ENCODE measurements at places on chromosomes 6 and 20.

- DNase-seq: no peak
Observed at GRCh38 chr6:152496731-152497130, 140.4 kb downstream of the SYNE1 start.

GRCh38 chr6:137013738-137014602 is 30.8 kb downstream of the IL20RA start:
- no peak for DNase-seq

DNA sequence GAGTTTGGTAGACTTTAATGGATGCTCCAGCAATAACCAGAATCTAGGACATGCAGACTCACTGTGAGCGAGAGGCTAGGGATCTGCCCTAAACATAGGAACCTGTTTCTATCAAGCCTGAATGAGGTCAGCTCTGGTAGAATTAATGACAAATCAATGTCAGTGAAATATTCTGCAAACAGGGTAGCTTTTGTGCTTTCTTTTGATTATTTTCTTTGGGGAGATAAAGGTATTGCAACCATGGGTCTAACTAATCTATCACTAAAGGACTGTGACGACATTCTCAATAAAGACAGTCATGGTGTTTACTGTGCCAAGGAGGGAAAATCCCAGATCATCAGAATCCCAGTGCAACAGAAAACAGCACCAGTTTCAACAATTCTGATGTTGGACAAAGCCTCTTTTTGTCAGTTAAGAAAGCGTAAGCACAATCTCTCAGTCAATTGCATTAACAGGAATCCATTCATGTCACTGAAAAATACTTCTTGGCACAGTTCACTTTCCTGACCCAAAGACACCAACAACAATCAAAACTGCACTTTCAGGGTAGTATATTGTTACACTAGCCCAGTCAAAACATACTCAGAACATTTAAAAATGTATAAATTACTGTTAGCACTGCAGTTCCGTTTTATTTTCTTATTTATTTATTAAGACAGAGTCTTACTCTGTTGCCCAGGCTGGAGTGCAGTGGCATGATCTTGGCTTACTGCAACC is 36.8 kb upstream of the SMIM29 start:
- DNase-seq: no peak

DNA sequence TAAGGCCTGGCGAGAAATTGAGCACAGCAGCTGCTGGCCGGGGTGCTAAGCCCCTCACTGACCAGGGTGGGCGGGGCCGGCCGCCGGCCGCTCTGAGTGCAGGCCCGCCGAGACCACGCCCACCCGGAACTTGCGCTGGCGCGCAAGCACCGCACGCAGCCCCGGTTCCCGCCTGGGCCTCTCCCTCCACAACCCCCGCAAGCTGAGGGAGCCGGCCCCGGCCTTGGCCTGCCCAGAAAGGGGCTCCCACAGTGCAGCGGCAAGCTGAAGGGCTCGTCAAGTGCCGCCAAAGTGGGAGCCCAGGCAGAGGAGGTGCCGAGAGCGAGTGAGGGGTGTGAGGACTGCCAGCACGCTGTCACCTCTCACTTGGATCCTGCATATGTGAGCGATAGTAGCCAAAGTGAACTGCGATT is 251.2 kb downstream of the GJA1 start:
- DNase-seq: no peak

DNA sequence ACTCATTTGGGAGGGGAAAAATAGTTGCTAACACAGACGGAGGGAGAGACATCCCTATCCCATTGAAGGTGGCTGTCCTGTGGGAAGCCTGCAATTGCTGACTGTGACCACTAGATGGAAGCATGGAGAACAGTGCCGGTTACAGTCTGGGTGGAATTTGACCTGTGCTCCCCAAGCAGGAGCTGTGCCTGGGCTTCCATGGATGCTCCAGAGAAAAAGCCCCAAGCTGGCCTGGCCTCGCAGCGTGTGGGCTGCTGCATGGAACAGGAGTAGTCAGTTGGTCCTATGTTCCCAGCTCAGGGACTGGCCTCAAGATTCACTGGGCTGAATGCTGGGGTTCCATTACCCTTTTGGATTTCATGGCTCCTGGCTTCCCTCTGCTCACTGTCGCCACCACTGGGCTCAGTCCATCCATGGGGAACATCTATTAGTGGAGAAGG is 116.3 kb upstream of the CHD6 start:
- peak; percentile 23 for DNase-seq

DNA sequence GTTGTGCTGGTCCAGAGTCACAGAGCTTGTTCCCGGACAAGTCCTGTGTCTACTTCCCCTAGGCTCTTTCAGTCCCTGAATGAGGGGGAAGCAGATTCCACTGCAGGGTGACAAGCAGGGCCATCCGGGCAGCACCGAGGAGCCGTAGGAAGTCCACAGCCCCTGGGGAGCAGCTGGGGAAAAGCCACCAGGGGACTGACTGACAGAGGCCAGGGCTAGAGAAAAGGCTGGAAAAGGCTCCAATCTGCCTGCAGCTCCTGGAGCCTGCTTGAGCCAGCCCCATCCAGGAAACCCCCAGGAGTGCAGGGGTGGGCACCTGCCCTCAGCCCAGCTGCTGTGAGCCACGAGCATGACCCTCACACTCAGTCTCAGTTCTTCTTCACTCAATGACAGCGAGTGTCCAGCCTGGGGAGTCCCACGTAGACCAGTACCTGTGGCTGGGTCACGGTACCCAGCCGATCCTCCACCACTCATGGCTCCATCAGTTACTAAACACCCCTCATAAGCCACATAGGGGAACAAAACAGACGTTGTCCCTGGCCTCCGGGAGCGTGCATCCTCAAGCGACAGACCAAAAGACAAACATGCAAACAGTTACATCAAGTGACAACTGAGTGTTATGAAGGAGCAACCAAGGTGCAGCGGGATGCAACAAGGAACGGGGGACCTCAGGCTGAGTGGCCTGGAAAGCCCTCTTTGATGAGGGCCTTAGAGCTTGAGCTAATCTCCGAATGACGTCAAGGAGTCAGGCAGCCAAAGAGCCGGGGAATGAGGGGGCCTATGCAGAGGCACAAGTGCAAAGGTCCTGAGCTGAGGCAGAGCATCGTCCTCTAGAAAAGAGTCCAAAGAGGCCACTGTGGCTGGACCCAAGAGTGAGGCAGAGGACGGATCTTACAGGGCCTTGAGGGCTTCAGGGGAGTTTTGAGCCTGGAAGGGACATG is 24.8 kb upstream of the VSTM2L start:
- DNase-seq: no peak

- DNase-seq: no peak
Observed at GRCh38 chr6:108476376-108476775, 84.3 kb upstream of the FOXO3 start.

GRCh38 chr6:143397227-143398222 is 53.0 kb downstream of the ADAT2 start:
- DNase-seq: no peak

DNA sequence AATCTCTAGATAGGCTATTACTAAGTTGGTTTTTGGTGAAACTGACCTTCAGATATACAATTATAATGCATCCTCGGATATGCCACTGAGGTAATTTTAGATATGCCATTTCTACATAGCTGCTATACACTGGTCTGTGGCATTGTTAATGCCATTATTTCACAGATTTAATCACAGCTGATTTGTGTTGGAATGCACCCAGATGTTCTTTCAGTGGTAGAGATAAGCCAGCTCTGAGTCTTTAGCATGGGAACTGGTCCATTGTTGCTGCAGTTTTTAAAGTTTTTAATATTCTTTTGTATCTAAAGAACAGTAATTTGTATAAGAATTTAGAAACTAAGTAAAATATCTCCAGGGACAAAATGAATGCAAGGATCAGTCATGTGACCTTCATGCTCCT is 6.8 kb downstream of the TMX4 start:
- DNase-seq: no peak
